Activated T-cell treated with anti-CD3 and anti-CD28 coated beads, Interleukin-2, amount 50 U/mL, for 4 hours (primary cell): ENCODE measurements at places on chromosomes 13 and 19.

DNA sequence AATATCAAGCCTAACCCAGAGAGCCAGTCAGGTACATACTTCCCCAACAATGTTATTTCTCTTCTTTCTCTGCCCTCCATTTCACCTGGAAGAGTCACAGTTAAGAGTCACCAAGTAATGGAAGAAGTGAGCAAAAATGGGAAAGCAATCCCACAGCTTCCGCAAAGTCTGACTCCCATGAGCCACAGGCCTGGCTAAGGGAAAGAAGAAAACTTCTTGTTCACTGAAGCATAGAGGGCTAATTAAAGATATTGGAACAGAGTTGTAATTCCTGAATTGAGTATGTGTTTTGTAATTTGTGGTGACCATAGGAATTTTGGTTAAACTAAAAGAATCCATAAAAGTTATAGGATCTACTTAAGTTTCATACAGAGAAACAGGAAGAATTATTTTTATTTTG, 830.9 kb upstream of the PCDH20 start:
- no peak for DNase-seq

DNA sequence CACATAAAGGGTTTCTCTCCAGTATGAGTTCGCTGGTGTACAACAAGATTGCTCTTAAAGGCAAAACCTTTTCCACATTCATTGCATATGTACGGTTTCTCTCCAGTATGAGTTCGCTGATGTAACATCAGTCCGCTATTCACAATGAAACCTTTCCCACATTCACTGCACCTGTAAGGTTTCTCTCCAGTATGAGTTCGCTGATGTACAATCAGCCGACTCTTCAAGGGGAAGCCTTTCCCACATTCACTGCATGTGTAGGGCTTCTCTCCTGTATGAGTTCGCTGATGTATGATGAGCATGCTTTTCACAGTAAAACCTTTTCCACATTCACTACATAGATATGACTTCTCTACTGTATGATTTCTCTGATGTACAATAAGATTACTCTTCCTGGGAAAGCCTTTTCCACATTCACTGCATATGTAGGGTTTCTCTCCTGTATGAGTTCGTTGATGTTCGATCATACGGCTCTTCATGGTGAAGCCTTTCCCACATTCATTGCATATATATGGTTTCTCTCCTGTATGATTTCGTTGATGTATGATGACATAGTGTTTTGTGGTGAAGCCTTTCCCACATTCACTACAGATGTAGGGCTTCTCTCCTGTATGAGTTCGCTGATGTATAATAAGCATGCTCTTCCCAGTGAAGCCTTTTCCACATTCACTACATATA, 6.0 kb upstream of the ZNF614 start:
- no peak for DNase-seq

GRCh38 chr13:111905609-111905945, 161.4 kb upstream of the SOX1 start:
- no peak for DNase-seq

DNA sequence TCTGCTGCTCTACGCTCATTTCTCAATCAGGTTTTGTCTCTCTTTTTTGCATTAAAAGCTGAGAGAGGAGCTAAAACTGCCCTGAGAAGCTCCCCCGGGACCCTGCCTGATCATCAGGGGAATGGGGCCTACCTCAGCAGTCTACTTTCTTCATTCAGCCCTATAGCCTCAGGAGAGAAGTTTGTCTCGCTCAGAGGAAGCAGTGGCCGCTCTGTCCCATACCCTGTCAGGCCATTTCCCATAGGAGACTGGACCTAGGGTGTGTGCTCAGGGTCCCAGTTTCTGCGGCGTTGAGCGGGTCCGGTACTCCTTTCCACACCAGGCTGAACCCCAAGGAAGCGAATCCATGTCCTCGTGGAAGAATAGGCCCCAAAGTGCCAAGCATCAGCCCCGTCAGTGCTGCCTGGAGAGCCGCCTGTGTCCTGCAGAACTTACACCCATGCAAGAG, 21.7 kb downstream of the UBE2L5 start:
- no peak for DNase-seq

DNA sequence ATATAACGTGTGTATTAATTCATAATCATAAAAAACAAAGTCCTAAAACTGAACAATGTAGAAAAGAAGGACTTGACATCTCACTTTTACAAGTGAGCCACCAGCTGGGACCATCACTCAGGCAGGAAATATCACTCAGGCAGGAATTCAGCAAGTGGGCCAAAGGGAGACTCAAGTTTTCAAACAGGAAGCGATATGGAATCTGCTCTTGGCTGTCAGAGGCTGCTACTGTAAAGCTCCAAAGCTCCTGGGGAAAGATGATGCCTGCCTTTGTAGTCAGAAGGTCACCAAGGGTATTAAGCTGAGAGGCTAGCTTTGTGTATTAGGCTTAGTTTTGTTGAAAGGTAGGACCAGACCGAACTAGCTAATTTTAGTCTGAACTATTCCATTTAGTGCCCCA, 5.5 kb upstream of the AKAP11 start:
- no peak for DNase-seq

GRCh38 chr13:107883561-107884175, 331.7 kb downstream of the LIG4 start:
- no peak for DNase-seq

- peak; percentile 25 for DNase-seq
Observed at GRCh38 chr13:46149272-46150133, 32.5 kb downstream of the LCP1 start.

GRCh38 chr13:79070343-79070974, 335.6 kb downstream of the RBM26 start:
- no peak for DNase-seq

DNA sequence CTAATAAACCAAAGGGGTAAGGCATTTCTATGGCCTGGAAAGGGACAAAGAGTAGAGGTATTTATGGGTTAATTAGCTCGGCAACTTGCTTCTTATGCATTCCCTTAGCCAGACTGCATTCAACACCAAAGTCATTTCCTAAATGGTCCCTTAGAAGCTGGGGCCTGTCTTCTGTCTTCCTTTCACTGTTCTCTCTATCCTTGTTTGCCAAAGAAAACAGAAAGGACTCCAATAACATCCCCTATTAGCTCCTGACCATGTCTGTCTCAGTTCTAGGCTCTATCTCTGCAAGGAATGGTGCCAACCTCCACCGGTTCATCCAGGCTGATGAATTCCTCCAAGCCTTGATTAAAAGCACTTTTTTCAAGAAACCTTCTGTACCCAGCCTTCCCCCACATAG, 123.5 kb downstream of the KCTD12 start:
- DNase-seq: no peak

GRCh38 chr13:82688400-82688994, 1193.8 kb downstream of the SLITRK1 start:
- no peak for DNase-seq

DNA sequence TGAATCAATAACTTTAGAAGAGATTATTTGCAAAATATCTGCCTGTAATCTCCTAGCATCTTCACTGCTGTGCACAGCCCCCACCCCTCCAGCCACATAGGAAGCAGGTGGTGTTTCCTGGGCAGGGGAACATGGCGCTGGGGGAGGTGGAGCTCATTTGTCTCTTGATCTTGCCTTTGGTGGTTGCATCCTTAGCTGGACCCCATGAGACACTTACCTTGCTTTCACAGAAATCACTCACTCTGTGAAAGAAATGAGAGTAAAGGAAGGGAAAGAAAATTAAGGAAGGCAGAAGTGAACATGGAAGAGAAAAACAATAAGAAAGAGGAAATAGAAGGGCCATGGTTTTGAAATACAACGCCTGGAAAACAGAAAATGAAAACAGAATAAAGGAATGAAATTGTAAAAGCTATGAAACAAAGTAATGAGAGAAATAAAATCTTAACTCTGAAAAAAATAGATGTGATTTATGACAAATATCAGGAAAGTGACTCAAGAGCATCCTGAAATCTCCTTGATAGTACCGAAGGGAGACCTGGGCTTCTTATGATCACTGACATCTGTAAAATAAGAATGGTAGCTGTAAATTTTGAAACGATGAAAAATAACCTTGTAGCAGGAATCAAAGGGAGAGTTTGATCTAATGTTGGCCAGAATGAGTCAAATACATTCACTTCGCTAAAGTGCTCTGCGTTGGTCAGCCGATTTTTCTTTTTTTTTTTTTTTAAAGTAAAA, 17.2 kb upstream of the RNASEH2B start:
- DNase-seq: peak; percentile 12

DNA sequence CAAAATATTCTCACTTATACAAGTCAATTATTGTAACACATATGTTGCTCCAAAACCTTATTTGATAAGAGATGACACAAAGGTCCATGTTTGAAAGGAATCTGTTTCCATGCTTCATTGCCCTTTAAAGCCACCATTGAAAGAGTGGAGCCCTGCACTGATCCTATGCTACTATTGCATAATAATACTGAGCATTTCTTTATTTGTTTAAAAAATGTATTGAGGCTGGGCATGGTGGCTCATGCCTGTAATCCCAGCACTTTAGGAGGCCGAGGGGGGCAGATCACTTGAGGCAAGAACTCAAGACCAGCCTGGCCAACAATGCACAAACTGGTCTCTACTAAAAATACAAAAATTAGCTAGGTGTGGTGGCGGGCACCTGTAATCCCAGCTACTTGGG, 178.8 kb upstream of the STARD13 start:
- DNase-seq: no peak
